ENCODE measurements at places on chromosomes 7 and 10.

GRCh38 chr7:74236284-74236683 is 17.9 kb downstream of the RFC2 start:
- DNase-seq, result no peak

DNA sequence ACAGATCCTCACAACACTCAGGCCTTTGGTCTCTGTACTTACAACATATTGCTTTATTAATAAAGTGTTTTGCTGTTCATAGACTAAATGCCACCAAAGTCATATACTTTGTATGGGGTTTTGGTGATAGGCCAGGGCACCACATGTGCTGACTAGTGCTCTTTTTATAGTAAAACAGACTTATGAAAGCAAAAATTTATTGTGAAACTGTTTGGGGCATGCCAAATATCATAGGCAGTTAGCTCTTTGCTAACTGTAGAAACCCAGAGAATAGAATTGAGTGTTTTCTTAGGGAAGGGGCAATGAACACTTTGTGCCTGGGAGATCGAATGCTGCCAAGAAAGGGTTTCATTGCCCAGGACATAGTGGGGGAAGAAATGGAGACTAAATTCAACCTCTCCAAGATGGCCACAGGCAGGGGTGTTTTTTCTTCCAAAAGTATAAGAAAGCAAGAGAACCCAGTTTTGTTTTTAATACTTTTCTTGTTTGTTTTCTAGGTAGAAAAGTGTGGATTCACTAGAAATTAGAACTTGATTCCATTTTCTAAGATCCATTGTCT is 142.7 kb downstream of the TRIL start:
- DNase-seq, result no peak

DNA sequence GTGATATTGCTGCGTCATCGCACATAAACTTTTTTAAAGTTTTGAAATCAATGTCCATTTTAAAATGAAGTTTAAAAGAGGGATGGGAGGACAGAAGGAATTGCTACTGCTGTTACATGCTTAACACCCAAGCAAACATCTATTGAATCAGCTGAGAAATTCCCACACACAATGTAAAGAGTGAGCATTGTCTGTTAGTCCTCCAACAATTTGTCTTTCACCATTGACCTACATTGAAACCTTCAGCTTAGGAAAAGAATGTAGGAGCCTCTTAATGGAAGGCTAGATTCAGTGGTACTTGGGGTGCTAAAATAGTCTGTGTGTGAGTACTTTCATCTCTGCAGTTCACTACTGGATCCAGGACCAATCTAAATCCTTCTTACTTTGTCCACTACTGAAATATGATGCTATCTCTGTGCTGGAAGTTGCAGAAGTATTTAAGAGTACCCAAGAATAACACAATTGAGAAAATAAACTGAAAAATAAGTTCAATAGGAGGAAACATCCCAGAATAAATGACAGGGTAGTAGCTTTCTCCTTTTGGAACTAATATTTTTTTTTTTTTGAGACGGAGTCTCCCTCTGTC is 23.8 kb upstream of the FBXW4 start:
- DNase-seq, result no peak

DNA sequence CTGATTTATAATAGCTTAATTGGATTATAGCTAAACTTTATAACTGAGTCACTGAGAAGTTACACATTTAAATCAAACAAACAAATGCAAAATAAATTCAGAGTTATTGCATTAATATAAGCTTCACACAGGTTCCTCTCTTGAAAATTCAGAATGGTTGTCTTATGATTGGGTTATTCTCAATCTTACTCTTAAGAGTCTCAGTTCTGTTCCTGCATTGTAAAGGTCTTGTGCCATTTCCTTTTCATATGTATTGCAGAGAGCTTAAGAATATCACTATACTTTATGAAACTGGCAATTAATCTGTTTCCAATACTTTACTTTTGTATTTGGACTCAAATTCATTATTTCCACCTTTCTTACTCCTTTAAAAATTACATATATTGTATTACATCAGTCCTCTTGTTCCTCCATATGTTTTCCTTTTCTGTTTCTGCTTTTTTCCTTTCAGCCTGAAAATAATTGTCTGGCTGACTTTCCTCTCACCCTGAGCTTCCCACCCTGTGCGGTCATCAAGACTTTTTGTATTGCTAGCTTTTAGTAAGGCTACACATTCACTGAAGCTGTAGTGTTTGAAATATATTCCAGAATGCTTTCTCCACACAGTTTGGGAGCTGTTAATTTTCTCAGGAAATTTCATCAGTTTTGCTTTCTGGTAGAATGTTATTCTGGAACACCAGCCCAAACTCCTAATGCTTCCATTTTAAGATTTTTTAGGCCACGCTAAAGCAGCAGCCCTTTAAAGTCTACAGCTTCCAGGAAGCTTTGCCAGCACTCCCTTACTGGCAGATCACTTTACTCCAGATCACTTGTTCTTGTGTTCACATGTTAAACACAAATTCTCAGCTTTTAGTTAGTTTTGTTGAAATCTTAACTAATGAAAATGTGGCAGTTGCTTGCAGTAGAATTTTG is 139.4 kb downstream of the KCND2 start:
- DNase-seq, result no peak

DNA sequence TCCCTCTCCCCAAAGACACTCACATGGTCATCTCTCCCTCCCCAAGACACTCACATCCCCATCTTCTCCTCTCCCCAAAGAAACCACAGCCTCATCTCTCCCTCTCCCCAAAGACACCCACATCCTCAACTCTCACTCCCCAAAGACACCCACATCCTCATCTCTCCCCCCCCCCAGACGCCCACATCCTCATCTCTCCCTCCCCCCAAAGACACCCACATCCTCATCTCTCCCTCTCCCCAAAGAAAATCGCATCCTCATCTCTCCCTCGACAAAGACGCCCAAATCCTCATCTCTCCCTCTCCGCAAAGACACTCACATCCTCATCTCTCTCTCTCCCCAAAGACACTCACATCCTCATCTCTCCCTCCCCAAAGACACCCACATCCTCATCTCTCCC is 31.5 kb downstream of the INSIG1 start:
- no peak for DNase-seq

- DNase-seq, result peak; percentile 86
These were observed 106.7 kb downstream of the CUX1 start for GRCh38 chr7:101924171-101924570.

DNA sequence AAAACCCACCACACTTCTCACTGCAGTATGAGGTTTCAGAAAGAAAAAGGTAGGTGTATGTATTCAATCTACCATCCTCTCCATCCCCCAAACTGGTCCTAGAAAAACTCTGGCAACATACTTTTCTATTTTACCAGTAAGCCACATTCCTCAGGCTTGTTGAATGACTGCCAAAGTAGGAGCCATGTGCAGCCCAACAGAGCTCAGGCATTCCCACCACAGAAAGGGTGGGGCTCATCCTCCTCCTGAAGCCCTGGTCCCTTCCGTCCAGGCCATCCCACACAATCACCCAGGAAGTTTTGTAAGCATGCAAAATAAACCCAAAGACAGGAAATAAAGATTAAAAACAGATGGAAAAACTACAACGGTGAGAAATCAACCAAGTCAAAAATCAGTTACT is 57.2 kb downstream of the MAD1L1 start:
- DNase-seq, result peak; percentile 96

DNA sequence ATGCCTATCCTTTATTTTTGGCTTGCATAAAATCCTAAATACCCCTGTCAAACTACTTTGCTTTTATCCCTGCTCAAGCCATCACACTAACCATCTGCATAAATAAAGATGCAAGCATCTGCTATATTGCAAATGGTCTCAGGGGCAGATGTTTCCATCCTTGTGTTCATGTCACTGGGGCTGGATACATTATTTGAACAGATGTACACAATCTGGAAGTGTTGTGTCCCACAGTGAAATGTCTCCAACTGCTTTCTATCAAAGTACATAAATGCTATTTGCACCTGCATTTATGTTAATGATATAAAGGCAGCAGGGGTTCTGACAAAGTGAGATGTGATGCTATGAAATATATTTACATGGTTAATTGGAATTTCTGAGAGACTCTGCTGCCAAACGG is 163.1 kb downstream of the ZNF438 start:
- DNase-seq, result no peak
